H1 (cell line): ENCODE measurements at places on chromosomes 4 and X.

- DNase-seq = no peak
Observed at GRCh38 chr4:98932539-98932938, 3.6 kb upstream of the EIF4E start.

- DNase-seq = no peak
Observed at GRCh38 chr4:47315346-47315745, 148.2 kb downstream of the COMMD8 start.

DNA sequence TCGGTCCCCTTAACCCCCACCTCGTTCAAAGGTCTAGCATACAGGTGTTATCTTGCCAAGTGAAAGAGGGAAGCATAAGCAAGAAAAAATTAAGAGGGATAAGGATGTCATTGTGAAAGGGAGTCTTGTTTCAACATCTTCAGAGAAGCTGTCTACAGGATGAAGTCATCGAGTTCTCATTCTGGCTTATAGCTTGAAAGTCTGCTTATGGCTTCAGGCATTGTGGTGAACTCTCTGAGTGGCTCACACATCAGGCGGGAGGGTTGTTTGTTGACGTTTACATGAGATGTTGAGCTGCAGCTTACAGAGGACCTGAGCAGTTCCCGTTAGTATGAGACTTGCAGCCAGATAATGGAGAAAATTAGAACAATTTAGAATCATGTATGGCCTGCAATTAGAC lies 16.6 kb downstream of the MAGEA9B start:
- no peak for DNase-seq

DNA sequence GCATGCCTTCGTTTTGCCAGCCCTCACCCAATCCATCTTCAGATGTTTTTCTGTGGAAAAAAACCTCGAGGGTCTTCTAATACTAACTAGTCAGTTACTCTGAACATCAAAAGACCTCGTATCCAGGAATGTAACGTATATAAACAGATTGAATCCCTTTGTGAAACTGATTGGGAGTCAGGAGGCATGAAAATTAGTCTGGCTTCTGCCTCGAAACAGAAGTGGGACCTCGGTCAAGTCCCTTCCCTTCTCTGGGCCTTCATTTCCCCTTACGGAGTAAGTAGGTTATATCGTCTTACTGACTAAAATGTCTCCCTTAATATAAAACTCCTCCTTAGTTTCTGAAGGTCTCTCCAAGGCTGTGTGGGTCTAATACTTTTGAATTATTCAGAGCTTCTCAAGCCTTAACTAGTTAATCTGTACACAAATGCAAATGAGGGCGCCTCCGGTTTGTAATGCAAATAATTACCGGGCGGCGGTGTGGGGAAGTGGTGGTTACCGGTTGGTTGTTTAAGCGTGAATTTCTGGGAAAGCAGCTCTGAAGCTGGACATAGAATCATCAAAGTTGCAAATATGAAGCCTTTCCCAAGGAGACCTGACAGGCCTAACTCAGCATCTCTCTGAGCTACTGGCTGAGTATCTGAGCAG lies 11.4 kb upstream of the NKRF start:
- no peak for DNase-seq
